ENCODE measurements at places on chromosomes 12 and 14.

GRCh38 chr12:79900951-79901350 is 33.9 kb downstream of the PPP1R12A start:
- DNase-seq = no peak

DNA sequence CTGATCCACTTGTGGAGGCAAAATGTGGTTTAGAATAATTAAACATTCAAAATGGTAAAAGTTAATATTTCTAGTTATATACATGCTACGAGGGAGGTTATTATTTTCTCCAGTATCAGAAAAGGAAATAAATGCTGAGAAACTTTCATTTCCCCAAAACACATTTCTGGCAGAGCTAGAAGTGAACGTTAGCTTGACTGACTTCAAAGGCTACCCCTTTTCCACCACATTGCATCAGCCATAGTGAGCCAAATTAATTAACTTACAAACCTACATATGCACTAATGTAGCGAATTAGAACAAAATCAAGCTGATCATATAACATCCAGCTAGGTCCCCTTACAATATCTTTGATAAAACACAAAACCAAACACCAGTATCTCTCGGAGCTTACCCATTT is 49.3 kb upstream of the RERGL start:
- DNase-seq = no peak

- DNase-seq = no peak
Observed at GRCh38 chr12:66733321-66733720, 54.4 kb upstream of the GRIP1 start.

- no peak for DNase-seq
Observed at GRCh38 chr14:98544174-98544573, 727.8 kb downstream of the BCL11B start.

- no peak for DNase-seq
Observed at GRCh38 chr12:70400124-70400523, 34.0 kb downstream of the KCNMB4 start.

DNA sequence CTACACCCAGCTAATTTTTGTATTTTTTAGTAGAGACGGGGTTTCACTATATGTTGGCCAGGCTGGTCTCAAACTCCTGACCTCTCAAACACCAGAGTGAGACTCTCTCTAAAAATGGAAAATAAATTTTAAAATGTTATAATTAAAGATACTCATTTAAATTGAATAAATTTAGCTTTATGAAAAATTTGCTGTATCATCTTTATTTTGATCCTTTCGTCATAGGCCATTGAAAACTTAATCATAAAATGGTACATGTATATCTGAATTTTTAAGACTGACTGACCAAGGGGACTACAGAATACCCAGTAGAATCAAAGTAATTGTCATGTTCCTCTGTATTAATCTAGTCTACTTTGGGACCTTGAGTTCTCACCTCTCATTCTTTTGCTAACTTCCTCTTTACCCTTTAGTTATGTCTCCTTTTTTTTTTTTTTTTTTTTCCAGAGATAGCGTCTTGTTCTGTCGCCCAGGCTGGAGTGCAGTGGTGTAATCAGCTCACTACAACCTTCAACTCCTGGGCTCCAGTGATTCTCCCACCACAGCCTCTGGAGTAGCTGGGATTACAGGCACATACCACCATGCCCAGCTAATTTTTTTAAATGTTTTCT is 9.5 kb downstream of the RAB5B start:
- DNase-seq = no peak

GRCh38 chr14:105340821-105341733 is 26.5 kb downstream of the PACS2 start:
- DNase-seq = no peak

- no peak for DNase-seq
Observed at GRCh38 chr12:68222326-68222725, 3.3 kb downstream of the IL26 start.

DNA sequence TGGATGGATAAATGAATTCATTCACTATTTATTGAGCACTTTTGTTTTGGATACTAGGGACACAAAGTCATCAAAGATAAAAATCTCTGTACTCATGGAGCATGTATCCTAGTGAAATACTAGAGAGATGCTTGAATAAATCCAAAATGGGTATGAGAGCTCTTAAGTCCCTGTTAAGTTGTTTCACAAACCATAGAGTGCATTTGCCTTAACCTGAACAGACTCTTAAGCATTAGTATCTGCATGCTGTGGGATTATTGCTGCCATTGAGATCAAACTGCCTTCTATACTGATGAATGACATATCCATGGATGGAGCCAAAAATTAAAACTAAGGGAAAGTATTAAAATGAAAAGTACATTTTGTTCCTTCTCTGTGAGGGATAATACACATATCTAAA is 206.5 kb upstream of the KRR1 start:
- no peak for DNase-seq

- DNase-seq = no peak
Observed at GRCh38 chr12:123134271-123134671, 16.6 kb downstream of the PITPNM2 start.

- DNase-seq = no peak
Observed at GRCh38 chr14:78967111-78967809, 797.1 kb downstream of the NRXN3 start.

DNA sequence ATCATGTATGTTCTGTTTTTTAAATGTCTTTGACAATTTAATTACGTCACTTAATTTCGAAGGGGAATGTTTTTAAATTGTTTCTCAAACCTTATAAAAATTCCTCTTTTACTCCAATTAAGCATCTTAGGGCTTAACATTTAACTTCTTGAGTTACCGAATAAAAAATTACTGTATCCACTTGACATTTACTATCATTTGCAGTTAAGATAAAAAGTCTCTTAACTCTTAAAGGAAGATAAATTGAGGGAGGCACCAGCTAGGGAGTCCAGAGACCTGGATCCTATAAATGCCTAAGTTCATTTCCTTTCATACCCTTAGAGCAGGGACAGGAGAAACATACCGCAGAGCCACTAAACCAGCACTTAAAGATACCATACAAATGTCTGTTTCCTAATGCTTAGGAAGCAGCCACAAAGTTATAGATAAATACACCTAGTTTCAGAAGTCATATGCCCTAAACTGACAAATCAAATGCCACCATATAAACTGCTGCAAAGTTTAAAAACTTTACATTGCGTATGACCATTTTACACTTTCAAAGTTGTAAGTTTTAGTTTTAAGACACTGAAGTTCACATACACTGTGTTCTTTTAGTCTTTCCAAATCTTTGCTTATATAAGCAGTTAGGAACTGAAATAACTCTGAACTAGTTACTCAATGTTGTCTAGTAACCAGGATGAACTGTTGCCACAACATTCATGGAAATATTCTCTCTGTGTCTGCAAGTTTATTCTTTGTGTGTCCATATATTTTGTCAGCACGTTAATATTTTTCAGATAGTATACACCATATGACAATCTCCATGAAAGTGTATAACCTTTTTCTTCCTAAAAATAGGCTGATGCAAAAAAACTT is 71.2 kb downstream of the GALNT4 start:
- no peak for DNase-seq

DNA sequence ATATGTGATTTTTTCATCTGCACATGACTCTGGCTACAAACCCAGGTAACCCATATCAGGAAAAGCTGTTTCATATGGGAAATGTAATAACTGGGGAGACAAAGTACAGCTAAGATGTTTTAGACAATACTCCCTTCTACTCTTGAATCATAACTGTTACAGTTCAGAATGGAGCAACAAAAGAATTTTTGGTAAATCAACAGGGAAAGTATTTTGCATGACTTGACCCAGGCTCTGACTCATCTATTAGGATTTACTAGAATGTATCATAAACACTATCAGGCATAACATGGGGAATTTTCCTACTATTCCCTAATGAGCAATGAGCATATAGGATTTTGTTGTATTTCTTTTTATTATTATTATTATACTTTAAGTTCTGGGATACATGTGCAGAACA is 553.0 kb downstream of the SLC16A7 start:
- no peak for DNase-seq

- no peak for DNase-seq
Observed at GRCh38 chr12:109678719-109679118, 34.9 kb upstream of the FAM222A start.

DNA sequence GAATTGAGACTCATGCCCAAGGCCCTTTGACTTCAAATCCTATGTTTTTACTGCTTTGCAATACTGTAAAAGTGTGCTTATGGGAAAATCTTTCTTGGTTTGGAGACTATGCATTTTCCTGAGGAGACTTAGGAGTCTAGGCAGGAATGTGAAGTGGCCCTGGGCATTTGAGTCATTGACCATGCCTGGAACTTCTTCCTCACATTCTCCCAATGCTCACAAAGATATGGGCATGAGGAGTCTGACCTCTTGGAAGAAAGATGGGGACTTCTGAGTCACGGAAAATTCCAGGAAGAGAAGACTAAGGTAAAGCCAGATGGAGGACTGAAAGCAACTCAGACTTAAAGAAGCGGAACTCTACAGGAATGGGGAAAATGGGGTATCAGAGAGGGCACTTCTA is 38.2 kb upstream of the ZNF641 start:
- no peak for DNase-seq

GRCh38 chr12:118055865-118056773 is 4.9 kb downstream of the WSB2 start:
- no peak for DNase-seq

DNA sequence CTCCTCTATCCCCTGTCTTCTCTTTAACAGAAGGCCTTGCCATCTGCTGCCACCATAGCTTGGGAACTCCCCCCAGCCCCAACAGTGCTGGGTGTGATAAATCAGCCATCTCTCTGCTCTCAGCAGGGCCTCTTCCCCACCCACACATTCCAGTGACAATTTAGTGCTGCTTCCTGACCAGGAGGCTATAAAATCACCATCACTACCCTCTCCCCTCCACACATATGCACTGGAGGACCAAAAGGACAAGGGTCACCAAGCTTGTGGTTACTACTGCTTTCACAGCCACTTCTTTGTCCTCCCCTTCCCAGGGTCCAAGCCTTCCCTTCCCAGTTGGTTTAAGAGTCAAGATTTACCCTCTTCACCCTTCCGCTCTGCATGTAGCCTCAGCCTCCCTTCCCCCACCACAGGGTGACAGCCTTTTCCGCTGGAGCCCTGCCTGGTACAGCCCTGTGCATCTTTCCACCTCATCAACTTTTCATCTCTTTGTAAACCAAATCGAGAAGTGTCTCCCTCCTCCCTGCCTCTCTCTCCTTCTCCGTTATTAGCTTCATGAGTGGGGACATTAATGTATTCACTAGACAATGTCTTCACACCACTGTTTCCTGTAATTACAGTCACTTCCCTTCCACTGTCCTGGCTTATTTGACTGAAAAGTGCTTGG is 9.4 kb downstream of the PSMB5 start:
- DNase-seq = no peak

DNA sequence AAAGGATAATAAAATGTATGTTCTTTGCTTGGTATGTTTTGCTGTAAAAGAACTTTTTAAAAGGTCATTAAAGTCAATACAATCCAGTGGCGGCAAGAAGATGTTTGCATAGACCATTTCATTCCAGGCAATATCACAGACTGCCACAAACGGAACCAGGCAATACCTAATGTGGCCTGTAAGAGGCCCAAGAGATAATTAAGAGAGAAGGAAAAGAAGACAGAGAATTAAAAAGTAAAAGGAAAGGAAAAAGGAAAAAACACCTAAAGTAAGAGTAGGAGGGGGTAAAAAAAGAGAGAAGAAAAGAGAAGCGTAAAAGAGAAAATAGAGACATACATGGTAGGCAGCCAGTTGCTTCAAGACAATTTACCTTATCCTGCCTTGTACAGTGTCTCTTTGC is 6.8 kb upstream of the ARHGAP5 start:
- no peak for DNase-seq

DNA sequence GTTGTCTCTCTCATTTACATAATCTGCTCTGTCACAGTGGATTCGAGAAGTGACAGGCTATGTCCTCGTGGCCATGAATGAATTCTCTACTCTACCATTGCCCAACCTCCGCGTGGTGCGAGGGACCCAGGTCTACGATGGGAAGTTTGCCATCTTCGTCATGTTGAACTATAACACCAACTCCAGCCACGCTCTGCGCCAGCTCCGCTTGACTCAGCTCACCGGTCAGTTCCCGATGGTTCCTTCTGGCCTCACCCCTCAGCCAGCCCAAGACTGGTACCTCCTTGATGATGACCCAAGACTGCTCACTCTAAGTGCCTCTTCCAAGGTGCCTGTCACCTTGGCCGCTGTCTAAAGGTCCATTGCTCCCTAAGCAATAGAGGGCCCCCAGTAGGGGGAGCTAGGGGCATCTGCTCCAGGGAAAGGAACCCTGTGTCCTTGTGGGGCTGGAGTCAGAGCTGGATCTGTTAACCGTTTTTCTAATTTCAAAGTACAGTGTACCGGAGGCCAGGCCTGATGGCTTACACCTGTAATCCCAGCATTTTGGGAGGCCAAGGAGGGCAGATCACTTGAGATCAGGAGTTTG is 5.1 kb downstream of the ERBB3 start:
- no peak for DNase-seq

DNA sequence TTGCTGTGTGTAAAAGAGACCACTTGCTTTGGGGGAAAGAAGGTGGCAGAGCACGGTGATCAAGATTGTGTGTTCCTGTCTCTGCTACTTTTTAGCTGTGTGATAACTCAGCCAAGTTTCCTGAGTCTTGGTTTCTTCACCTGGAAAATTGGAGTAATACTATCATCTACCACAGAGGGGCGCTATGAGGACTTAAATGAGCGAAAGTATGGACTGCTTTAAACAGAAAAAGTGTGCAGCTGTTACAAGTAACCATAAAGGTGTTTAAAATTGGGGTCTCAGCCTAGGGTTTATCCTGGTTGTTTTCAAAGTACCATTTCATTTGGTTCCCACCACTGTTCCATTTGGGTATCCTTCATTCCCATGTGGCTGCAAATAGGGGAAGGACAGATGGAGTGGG is 65.9 kb upstream of the WSCD2 start:
- DNase-seq = no peak

- DNase-seq = no peak
Observed at GRCh38 chr12:130792821-130793553, 46.1 kb downstream of the STX2 start.

GRCh38 chr14:89205137-89205740 is 211.8 kb downstream of the FOXN3 start:
- DNase-seq = no peak

- no peak for DNase-seq
Observed at GRCh38 chr12:108099778-108100489, 29.2 kb upstream of the WSCD2 start.

- DNase-seq = no peak
Observed at GRCh38 chr12:89864411-89864810, 155.8 kb upstream of the ATP2B1 start.

- DNase-seq = no peak
Observed at GRCh38 chr12:49020441-49020840, 1.9 kb upstream of the PRKAG1 start.

DNA sequence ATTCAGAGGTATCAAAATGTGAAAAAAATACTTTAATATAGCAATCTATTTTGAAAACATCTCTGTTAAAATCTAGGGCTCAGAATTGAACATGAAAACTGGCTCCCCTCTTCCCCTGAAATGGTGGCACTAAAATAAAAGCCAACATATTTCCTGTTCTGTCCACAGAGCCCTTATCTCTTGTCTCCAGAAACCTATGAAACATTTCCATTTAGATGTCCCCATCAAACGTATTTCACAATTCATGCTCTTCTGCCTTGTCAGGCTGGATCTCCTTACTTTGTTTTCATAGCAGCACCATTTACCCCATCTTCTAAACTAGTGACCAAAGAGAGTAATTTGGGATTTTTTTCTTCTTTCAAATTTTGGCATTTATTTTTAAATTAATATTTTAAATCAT is 42.4 kb downstream of the PDE3A start:
- DNase-seq = no peak

GRCh38 chr12:69324797-69325466 is 23.2 kb upstream of the LYZ start:
- DNase-seq = no peak
